ENCODE measurements at places on chromosomes 13 and 19.

- no peak for DNase-seq
These were observed 105.0 kb downstream of the STK24 start for GRCh38 chr13:98471934-98472333.

- no peak for DNase-seq
These were observed 8.2 kb upstream of the NFIC start for GRCh38 chr19:3357992-3358688.

GRCh38 chr19:55581145-55581822, 636 bp upstream of the ZNF579 start:
- DNase-seq: no peak

GRCh38 chr13:25966086-25966485, 85.7 kb downstream of the SHISA2 start:
- DNase-seq: no peak

GRCh38 chr19:416416-416815, 7.5 kb upstream of the C2CD4C start:
- DNase-seq: no peak

All from right forelimb (tissue), 1 donor.